ENCODE measurements at places on chromosomes 1 and 21.

- no peak for DNase-seq
These were observed 28.0 kb upstream of the ATP1A1 start for GRCh38 chr1:116345011-116345410.

DNA sequence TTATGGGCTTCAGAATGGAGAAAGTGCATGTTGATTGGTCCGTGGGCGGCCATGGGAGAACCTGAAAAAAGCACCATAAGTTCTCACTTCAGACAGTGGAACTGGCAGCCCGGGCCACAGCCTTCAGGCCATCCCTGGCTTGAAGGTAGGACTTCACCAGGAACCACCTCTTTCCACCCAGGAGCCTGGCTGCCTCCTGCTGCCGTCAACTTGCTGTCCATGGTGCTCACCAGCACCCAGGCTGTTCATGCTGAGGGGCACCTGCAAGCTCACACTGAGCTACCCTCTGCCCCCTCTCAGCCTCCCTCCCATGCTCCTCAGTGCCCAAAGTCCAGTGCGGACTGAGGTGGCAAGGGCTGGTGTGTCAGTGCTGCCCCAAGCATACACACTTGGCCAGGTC lies 12.9 kb upstream of the FNBP1L start:
- DNase-seq = no peak

- DNase-seq = no peak
These were observed 265.5 kb downstream of the PTPRC start for GRCh38 chr1:198904321-198904720.

- no peak for DNase-seq
These were observed 66.5 kb downstream of the PLXNA2 start for GRCh38 chr1:208177656-208178055.

DNA sequence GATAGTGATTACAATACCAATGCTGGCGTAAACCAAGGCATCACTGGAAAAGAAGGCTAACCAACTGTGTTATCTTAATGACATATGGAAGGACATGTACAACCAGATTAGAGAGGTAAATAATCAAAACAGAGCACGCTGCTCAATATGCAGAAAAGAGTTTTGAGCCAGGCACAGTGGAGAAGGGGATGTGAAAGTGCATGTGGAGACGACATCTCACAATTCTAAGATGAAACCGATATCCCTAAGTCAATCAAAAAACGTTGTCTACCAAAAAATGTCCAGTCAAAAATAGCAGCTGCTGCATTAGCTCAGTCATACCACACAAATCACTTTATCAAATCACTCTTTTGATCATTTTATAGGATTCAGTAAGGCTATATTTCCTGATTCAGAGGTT lies 116.3 kb upstream of the OLIG2 start:
- no peak for DNase-seq

DNA sequence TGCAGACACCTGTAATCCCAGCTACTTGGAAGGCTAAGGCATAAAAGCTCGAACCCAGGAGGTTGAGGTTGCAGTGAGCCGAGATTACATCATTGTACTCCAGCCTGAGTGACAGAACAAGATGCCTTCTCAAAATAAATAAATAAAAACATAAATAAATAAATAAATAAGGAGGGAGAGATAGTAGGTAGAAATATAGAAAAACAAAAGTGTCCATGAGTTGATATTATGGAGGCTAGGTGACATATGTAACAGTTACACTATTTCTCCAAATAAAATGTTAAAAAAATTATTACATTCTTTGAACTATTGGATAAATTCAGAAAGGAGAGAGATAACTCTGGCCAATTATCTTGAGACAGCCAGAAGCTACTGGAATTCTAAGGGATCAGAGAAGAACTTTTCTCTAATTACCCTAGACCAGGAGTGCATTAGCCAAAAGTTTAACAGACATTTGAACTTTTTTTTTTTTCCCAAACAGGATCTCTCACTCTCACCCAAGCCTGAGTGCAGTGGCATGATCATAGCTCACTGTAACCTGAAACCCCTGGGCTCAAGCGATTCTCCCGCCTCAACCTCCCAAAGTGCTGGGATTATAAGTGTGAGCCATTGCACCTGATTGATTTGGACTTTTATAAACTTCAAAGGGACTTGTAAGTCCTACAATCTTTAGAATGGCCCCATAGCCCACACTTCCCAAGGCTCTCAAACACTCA lies 17.6 kb downstream of the SYNJ1 start:
- DNase-seq = no peak

DNA sequence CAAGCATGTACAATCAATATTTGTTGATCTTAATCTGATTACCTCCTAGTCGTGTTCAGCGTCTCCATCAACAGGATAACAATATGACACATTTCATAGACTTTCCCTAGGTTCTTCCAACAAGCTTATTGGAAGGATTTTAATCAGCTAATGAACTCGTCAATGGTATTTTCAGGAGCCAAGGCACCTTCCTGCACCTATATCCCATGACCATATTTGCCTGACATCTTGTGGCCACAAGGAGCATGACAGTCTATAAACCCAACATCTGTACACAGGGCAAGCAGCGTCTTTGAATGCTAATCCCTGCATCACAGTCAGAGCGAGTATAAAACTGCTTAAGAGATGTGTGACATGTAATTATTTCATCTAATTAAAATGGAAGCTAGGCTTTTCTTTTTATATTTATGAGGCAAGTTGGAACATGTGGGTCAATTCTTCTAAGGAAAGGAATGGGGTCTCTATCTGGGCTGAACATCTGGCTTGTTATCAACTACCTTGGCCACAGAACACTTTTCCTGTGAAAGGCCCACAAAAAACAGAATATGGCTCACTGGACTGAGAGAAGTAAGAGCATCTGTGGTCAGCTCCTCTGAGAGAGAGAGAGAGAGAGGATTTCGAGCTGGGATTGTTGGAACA lies 388.8 kb downstream of the NTNG1 start:
- no peak for DNase-seq

DNA sequence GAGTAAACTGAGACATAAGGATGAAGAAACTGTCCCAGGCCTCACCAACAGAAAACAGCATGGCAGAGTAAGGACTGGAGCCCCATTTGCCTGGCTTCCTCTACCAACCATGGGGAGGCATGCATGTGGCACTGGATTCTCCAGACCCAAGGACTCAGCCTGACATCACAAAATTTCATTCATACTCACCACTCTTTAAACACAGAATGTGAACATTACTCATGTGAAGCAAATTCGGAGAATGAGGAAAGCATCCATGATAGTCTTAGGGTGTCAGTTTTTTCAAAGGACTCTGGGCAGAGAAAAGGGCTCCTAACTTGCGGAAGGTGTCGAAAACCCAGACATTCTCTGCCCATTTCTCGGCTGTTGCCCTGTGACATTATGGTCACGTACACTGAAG lies 83.9 kb downstream of the PCNX2 start:
- no peak for DNase-seq

- DNase-seq = no peak
These were observed 8.3 kb downstream of the PCP4L1 start for GRCh38 chr1:161266836-161267235.

DNA sequence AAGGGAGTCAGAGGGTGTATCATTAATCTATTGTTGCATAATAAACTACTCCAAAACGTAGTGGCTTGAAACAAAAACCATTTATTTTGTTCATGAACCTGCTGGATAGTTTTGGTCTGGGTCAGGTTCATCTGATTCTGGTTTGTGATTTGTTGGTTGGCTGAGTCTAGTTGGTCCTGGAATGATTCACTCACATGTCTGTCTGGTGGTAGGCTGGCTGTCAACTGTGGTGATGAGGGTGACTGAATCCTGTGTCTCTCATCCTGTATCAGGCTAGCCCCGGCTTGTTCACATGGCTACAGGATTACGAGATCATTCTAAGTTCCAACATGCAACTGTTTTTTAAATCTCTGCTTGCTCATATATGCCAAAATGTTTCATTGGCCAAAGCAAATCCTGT lies 22.5 kb upstream of the SIKE1 start:
- DNase-seq = peak; percentile 15

DNA sequence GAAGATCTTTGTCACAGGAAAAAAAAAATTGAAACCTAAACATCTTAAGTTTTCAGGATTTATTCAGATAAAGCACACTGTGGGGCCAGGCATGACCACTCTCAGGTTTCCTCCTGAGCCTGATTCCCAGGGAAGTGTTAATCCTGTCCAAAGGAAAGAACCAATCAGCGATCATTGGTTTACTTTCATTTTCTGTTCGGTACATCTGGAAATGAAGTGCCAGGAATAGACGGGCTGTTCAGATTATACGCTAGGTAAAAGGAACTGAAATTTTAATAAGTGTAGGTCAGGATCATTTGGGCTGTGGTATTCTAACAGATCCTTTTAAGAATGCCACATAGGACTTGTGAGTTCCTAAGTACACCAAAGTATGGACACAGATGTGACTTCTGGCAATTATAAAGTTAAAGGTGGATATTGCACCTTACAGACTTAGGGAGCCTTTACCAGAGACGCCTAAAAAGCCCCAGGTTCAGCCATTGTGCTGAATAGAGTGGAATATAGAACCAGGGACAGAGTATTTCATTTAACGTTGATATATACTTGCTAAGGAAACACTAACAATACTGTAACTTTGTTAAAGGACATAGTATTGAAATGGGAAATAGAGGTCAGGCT lies 9.3 kb upstream of the CACYBP start:
- DNase-seq = no peak

GRCh38 chr1:172325531-172325930 lies 95.0 kb upstream of the C1orf105 start:
- DNase-seq = no peak

GRCh38 chr1:78224246-78224785 lies 178.6 kb downstream of the GIPC2 start:
- no peak for DNase-seq

DNA sequence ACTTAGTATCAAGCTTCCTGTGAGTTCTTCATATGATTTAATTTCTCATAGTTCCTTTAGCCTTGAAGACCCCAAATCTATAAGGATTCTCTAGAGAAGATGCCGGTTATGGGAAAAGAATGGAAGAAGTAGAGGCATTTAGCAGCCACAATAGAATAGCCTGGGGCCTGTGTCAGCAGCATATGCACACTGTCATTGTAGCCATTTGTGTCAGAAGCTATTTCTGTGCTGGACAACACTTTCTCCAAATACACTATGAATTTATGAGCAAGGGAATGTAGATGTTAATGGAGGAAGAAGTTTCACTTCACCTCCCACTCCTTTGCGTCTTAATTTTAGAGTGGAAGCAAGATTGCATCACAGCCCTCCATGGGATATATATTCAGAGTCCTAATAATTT lies 17.4 kb downstream of the JAM2 start:
- DNase-seq = no peak

DNA sequence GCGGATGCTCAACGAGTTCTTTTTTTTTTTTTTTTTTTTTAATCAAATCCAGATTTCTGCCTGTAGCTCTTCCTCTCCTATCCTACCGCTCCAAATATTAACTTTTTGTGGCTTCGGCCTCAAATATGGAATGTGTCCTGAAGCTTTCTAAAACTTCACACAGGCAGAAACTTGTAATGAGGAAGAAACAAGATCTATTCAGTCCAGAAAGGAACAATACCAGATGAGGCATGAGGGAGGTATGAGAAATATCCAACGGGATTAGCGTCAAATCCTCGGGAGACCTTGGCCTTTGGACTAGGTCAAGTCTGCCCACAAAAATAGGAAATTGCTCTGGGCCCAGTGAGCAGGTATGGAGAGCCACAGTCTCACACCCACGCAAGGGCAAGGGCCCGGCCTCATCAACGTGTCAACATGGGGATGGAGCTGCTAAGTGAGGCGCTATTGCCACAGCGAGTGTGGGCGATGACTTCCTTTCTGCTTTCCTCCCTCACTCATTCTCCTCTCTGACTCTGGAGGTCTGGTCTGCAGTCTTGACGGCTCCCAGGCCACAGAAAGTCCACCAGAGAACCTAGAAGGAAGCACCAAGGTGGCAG lies 66.6 kb downstream of the BCAR3 start:
- DNase-seq = peak; percentile 60

DNA sequence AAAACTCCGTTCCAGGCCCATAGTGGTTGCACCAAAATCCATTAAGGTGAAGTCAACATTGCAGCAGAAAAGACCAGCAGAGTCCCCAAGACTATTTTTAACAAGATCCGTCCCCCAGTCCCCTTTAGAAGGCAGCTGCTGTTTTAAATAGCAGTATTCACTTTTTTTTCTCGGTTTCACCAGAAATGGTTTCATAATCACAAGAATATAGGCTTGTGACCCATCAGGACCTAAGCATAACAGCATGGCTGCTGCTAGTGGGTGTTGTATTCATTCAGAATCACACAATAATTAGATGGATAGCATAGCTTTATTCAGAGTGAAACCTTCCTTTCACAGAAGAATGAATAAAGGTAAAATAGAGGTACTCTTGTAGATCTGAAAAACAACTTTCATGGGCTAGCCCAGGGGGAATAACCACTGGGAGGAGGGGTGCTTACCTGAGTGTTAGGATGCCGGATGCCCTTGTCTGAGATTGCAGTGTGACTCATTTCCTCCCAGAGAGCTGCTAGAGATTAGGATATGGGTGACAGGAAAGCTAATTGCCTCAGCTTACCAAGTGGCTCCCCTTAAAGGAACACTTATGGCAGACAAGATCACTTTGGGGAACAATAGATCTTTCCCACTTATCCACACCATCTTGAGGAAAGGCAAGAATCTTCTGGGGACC lies 35.0 kb downstream of the ACKR1 start:
- DNase-seq = peak; percentile 59

DNA sequence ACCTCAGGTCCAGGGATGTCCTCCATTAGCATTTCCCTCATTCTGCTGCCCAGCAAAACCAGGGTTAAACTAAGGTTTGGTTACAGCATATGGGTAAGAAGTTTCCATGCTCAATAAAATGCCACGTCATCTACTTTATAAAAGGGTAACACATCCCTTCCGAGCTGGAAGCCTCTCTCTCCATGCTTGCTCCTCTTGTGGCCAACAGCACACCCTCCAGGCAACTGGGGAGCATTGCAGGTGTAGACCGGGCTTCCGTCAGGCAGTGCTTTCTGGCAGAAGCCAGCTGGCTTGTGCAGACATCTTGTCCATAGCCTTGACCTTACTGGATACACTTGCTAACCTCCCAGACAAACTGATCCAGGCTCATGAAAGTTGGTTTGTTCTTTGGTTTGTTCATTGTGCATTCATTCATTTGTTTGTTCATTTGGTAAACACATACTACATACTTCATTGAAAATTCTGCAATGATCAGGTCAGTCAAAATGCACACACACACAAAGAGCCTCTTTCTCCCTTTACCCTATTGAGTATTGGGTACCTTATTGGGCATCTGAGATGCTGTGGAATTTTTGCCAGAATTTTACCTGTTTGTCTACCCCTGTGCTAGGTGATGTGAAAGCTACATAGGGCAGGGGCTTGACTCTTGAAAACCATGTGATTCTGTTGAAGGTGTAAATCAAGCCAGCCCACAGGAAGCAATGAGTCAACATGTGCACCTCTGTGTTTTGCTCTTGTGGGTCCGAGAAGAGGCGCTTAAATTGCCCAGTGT lies 422.8 kb downstream of the CAMTA1 start:
- DNase-seq = no peak
